ENCODE measurements at places on chromosomes 2 and 18. TPM values are rescaled to one million over a fixed set of nuclear protein-coding genes. Genes with fewer than 3 reads are reported as not detected.

Gene SERPINB10
- total RNA-seq, result not detected

Gene UGT1A8
- total RNA-seq, result not detected

Gene CENPA
- 1.6 TPM for total RNA-seq

Gene SERPINB4
- total RNA-seq, result not detected

Measured in placental epithelial cell (primary cell).